ENCODE measurements at places on chromosomes 5 and 9. TPM values are rescaled to one million over a fixed set of nuclear protein-coding genes. Genes with fewer than 3 reads are reported as not detected.

The JAKMIP2 gene
- polyA plus RNA-seq = 0.57 TPM

The PPP3R2 gene
- not detected for polyA plus RNA-seq

The LCN15 gene
- 0.46 TPM for polyA plus RNA-seq

The FBP2 gene
- 1.9 TPM for polyA plus RNA-seq

The PCDHB10 gene
- polyA plus RNA-seq = 1.3 TPM

The SLC22A4 gene
- 5.7 TPM for polyA plus RNA-seq

The CATSPER3 gene
- 3.2 TPM for polyA plus RNA-seq

The DRD1 gene
- 0.22 TPM for polyA plus RNA-seq

The COL15A1 gene
- polyA plus RNA-seq = 0.81 TPM

The IL3 gene
- not detected for polyA plus RNA-seq

The BARHL1 gene
- not detected for polyA plus RNA-seq

The PCDHA10 gene
- not detected for polyA plus RNA-seq

The KIF2A gene
- polyA plus RNA-seq = 13.7 TPM

DNA sequence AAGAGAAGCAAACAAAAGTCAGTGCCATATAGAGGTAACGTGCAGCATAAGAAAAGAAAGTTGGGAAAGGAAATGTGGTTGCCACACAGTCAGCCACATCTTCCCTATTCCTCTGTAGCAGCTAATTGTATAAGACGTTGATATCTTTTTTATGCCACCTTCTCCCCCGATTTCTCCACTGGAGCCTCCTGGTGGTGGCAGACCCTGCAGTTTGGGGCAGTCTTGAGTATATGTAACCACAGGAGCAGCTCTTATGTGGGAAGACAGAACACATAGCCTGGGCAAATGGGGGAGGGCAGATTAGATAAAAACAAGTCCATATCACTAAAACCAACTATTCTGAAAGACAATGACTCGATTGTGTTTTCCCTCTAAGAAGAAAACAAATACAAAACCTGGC is 99.7 kb downstream of the PLCXD3 start:
- H3K36me3 ChIP-seq = no peaks in the 10 kb centered on the region
- H3K4me3 ChIP-seq = no peak overlapping the region
- H3K4me1 ChIP-seq = no peaks in the 10 kb centered on the region
- no peak overlapping the region for H3K27ac ChIP-seq
- H3K27me3 ChIP-seq = no peaks in the 10 kb centered on the region

GRCh38 chr5:38119836-38120235 is 138.5 kb upstream of the EGFLAM start:
- no peaks in the 10 kb centered on the region for H3K27me3 ChIP-seq
- H3K36me3 ChIP-seq = no peaks in the 10 kb centered on the region
- no peak overlapping the region for H3K4me3 ChIP-seq
- DNase-seq = no peak
- H3K27ac ChIP-seq = no peak overlapping the region
- H3K4me1 ChIP-seq = no peaks in the 10 kb centered on the region

GRCh38 chr9:94619026-94619425 is 20.3 kb downstream of the FBP1 start:
- no peak overlapping the region for H3K27ac ChIP-seq
- H3K4me1 ChIP-seq = no peaks in the 10 kb centered on the region
- H3K4me3 ChIP-seq = no peak overlapping the region
- no peak for DNase-seq

DNA sequence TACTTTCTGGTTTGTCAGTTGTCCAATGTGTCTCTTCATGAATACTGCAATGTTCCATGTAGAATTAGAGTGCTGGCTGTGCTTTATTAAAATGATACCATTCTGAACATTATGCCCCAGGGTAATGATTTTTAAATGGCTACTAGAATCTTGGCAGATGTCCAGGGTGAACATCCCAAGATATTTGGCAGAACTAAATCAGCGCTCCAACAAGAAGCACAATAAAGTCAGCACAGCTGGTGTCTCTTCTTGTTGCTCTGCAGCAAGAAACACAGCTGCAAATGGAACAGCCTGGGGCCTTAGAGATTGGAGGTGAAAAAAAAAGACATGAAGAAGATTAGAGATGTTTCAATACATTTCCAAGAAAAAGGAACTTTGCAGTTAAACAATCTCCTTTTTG is 248.3 kb downstream of the CDH18 start:
- no peaks in the 10 kb centered on the region for H3K4me1 ChIP-seq
- no peaks in the 10 kb centered on the region for H3K27me3 ChIP-seq
- DNase-seq = no peak
- no peaks in the 10 kb centered on the region for H3K36me3 ChIP-seq

- no peaks in the 10 kb centered on the region for H3K36me3 ChIP-seq
- peaks cover 2% of the 10 kb centered on the region for H3K27me3 ChIP-seq
- no peak overlapping the region for H3K4me3 ChIP-seq
- H3K27ac ChIP-seq = no peak overlapping the region
- no peaks in the 10 kb centered on the region for H3K4me1 ChIP-seq
These were observed 70.8 kb upstream of the HSPA9 start for GRCh38 chr5:138645778-138646575.

DNA sequence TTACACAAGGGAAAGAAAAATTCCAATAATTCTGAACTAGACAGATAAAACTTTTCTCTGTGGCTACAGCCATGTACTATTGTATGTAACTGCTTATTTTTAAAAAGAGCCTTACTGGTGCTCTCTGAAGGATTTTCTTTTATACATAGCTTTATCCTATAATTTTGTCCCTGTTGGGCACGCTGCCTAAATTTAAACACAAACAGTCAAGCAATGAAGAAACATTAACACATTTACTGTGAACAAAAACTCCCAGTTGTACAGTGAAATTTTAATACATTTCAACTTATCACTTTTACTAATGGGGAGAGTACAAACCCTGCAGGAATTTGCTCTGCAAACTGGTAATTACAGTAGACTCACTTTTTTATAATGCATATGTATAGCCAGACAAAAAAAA is 273.3 kb downstream of the BNC2 start:
- no peaks in the 10 kb centered on the region for H3K4me1 ChIP-seq
- H3K27me3 ChIP-seq = no peaks in the 10 kb centered on the region
- no peak overlapping the region for H3K27ac ChIP-seq
- H3K36me3 ChIP-seq = no peaks in the 10 kb centered on the region
- DNase-seq = no peak
- H3K4me3 ChIP-seq = no peak overlapping the region

- H3K27ac ChIP-seq = no peak overlapping the region
- H3K4me3 ChIP-seq = no peak overlapping the region
- no peaks in the 10 kb centered on the region for H3K36me3 ChIP-seq
These were observed 1137.8 kb downstream of the CDH18 start for GRCh38 chr5:18850216-18850615.

DNA sequence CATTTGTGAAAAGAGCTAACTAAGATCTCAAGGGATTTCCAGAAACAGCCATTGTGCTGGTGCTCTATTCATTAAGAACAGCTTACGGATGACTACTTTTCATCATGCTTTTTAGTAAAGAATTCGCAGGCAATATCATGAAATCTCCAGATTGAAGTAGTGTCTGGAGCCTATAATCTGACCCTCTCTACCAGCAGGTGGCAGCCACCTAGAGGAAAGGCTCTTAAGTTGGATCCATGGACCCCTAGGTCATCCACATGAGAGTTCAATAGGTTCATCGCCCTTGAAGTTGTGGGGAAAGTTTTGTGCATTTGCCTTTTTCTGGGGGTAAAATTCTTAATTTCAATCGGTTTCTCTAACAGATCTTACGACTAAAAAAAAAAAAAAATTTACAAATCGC is 82.3 kb downstream of the SLC1A3 start:
- H3K27ac ChIP-seq = no peak overlapping the region
- H3K4me3 ChIP-seq = no peak overlapping the region
- H3K4me1 ChIP-seq = no peaks in the 10 kb centered on the region
- no peaks in the 10 kb centered on the region for H3K27me3 ChIP-seq
- peak; percentile 23 for DNase-seq
- no peaks in the 10 kb centered on the region for H3K36me3 ChIP-seq

DNA sequence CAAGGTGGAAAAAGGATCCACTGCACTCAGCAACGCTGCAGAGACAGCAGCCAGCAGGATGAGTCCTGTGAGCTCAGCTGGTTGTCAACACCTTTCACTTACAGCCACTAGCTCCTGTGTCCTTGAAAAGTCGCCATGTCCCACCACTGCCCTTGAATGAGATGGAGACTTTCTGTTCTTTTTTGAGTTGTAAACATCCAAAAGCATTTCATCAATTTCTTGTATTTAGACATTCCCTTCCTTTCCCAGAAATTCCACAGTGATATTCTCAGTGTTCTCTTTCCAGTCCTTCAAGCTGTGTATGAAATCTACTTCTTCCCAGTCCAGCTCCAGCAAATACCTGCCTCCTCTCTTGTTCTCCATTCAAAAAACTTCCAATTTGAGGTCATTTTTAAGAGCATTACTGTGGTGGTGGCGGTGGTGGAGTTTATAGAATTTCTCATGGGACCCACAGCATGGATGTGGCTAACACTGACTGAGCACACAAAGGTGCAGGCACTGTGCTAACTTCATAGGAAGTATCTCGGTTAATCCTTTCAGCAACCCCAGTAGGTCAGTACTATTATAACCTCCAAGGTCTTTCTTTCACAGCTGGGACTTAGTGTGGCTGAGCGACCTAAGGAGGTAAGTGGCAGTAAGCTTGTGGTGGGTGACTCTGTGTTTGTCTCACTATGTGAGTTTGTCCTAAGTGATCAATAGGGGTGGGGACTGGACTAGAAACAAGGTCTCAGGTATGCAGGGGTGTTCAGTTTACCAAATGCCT is 15.0 kb upstream of the GPX3 start:
- H3K4me1 ChIP-seq = no peaks in the 10 kb centered on the region
- no peak for DNase-seq
- H3K36me3 ChIP-seq = no peaks in the 10 kb centered on the region
- H3K27ac ChIP-seq = peak overlapping the region; percentile 89
- H3K27me3 ChIP-seq = no peaks in the 10 kb centered on the region
- H3K4me3 ChIP-seq = no peak overlapping the region

DNA sequence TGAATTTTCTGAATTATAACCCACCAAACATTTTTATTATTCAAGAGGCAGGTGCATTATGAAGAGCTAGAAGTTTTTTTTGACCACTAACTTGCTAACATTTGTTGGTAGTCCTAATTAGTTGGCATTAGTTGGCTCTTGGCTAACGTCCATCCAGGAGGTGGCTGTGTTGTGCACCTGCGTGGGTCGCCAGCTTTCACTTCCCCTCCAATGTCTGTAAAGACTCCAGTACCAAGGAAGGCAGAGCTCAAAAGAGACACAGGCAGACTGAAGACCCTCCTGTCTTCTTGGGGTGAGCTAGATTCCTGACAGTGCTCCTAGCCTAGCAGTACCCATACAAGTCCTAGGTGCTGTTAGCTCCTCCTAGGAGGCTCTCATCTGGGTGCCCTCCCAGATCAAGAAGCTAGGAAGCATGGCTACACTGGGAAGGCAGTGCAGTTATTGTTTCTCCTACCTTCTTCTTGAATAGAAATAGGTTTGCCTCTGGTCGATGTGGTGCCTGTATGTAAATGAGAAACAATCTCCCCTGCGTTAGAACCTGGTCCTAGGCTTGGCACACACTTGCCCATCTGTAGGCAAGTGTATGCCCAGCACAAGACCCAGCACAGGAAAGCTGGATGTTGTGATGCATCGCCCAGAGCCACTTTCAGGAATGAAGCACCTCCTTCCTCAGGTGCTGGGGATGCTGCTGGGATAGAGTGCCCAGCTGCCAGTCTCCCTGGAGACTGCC is 190.9 kb downstream of the ICE1 start:
- no peaks in the 10 kb centered on the region for H3K4me1 ChIP-seq
- no peaks in the 10 kb centered on the region for H3K36me3 ChIP-seq
- DNase-seq = no peak
- no peak overlapping the region for H3K27ac ChIP-seq
- H3K4me3 ChIP-seq = no peak overlapping the region
- no peaks in the 10 kb centered on the region for H3K27me3 ChIP-seq

DNA sequence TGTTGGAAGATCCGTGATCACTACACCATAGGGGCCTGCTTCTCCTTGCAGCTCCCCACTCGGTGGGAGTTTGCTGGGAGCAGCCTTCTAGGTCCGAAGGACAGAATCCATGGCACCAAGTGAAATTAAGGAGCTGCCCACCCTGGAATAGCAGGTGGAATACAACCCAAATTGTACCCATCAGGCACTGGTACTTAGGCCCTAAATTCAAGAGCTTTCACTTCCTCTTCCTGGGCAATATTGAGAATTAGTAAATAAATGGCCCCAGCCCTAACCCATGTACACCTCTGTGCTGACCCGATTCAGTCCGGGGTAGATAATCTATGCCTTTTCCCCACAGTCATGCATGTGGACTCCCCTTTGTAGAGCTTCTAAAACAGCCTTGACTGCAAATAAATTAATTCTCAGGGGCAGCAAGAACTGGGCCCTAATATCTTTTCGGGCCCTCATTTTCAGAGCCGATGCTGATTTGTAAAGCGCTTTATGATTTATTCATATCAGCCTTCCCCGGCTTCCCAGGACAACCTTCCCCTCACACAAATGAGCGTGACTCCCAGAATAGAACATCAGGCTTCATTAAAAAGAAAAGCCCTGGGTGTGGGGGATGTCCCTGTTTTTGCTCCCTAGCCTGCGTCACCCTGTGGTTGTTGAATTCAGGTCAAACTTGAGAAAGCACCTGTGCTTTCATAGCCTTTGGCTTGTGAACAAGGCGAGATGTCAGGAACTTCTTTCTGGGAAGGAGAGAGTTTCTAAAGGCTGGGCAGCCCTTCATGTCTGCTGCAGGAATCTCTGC is 126.1 kb upstream of the TBC1D2 start:
- no peak for DNase-seq
- H3K36me3 ChIP-seq = no peaks in the 10 kb centered on the region
- H3K4me1 ChIP-seq = peaks cover 37% of the 10 kb centered on the region
- no peaks in the 10 kb centered on the region for H3K27me3 ChIP-seq
- no peak overlapping the region for H3K27ac ChIP-seq

DNA sequence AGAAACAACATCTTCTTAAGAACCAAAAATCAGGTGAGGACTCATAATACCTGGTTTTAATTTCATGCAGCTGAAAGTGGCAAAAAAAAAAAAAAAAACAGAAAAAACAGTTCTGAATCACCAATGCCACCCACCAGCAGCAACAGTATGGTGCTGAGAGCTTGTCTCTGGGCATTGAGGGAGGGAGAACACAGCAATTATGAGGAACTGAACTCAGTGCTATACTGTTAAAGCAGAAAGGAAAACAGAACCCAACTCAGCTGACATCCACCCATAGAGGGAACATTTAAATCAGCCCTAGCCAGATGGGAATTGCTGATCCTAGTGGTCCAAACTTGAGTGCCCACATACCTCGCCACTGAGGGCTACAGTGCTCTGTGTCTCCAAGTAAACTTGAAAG is 657.9 kb downstream of the ACTL7B start:
- H3K27me3 ChIP-seq = no peaks in the 10 kb centered on the region
- no peaks in the 10 kb centered on the region for H3K4me1 ChIP-seq
- no peak overlapping the region for H3K27ac ChIP-seq
- no peak for DNase-seq

- no peaks in the 10 kb centered on the region for H3K4me1 ChIP-seq
- H3K27me3 ChIP-seq = no peaks in the 10 kb centered on the region
- DNase-seq = no peak
These were observed 37.8 kb downstream of the MRRF start for GRCh38 chr9:122302237-122303093.

DNA sequence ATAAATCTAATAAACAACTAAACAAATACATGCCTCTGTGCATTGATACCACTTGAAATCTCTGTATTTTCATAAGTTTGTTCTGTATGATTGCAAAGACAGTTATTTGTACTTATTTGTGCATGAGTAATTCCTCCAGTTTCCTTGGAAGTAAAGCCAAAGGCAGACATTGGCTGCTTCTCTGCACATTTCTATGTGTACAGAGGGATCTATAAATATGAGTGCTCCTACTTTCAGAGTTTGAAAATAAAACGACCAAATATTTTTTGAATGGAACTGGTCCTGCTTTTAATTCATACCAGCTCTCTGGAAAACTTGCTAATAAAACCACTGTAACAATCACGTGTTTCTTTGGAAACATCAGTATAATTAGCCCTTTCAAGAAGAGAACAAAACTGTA is 306.5 kb downstream of the MAN2A1 start:
- no peak overlapping the region for H3K4me3 ChIP-seq
- H3K27ac ChIP-seq = no peak overlapping the region
- no peaks in the 10 kb centered on the region for H3K4me1 ChIP-seq
- no peaks in the 10 kb centered on the region for H3K36me3 ChIP-seq
- H3K27me3 ChIP-seq = no peaks in the 10 kb centered on the region
- DNase-seq = no peak

Measured in small intestine (tissue), 16 donors.